SK-N-MC (cell line): ENCODE measurements at places on chromosomes 1 and 21.

- DNase-seq: peak; percentile 59
Measured at GRCh38 chr1:38671221-38671620, 188.4 kb downstream of the RRAGC start.

- no peak for DNase-seq
Measured at GRCh38 chr1:202343652-202344349, 2.1 kb upstream of the UBE2T start.

DNA sequence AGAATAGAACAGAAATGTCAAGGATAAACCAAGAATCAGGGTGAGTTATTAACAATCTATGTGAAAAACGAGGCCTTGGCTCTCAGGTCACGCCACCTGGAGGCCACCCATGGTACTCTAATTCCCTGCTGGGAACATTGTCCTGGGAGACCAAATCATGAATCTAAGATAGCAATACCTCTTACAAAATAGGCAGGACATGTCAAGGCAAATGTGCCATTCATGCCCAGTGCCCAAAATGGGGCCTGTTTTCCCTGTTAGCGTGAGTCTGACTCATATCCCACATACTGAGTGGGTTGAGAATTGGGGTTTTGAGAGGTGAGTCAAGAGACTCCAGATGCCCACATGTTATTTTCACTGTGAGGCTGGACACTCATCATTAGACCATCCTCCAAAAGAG, 380.8 kb downstream of the HHIPL2 start:
- DNase-seq: no peak

DNA sequence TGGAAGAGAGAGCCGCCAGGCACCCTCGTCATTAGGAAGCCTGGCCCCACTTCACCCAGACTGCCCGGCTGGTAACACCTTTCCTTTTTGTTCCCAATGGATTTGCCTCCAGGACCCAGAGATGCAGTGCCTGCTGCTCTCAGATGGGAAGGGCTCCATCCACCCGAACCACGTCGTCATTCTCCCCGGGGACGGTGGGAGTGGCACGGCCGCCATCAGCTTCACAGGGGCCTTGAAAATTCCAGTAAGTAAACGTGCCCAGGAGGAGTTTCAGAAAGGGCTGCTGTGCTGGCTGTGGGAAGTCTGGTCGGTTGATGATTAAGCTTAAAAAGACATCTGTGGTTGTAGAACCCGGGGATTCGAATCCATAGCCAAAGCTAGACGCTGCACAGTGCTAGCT, 45.2 kb downstream of the SLC37A1 start:
- no peak for DNase-seq

- no peak for DNase-seq
Measured at GRCh38 chr1:232586679-232587078, 43.3 kb downstream of the SIPA1L2 start.

- no peak for DNase-seq
Measured at GRCh38 chr1:102919659-102920058, 188.7 kb downstream of the COL11A1 start.

- DNase-seq: no peak
Measured at GRCh38 chr1:1562556-1563195, 12.0 kb downstream of the SSU72 start.

GRCh38 chr1:157219182-157219581, 81.0 kb upstream of the ETV3 start:
- no peak for DNase-seq
